ENCODE measurements at places on chromosomes 7 and 10.

DNA sequence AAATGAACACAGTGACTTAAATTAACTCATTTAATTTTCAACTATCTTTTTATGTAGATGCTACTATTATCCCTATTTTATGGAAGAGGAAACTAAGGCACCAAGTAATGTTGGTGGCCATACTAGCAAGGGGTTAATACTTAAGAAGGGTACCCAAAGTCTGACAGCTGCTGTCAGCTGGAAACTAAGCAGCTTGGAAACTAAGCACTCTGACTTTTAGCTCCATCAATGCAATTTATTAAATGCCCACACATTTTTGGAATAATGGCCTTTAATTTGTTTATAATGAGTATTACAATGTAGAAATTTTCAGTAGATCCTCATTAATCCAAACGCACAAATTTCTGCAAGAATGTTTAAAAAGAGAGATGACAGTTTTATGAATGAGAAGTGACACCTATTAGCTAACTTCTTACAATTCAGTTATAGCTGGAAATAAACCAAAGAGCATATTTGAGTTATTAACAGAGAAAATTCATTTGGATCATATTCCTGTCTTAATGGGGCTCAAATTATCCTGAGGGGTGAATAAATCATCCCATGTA lies 483.1 kb upstream of the MBL2 start:
- DNase-seq: no peak

DNA sequence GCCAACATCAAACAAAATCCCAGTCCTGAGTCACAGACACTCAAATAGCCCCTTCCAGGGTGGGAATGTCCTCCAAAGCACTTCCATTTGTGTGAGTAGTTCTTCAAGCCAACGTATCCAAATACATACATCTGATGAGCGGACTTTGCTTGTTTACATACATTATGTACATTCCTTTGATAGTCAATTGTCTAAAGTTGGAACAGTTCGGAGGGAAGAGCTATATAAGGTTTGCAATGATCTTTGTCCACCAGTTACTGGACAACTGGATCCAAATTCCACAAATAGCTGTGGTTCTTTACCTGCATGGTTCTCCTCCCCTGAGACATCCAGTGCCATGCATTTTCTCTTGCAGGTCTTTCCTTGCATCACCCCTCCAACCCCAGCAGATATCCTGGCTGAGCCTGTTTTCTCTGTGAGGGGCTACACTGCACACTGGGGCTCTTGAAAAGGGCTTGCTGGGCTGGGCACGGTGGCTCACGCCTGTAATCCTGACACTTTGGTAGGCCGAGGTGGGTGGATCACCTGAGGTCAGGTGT lies 4.7 kb upstream of the MGMT start:
- DNase-seq: no peak

- no peak for DNase-seq
Observed at GRCh38 chr7:91411060-91411459, 146.8 kb downstream of the FZD1 start.

DNA sequence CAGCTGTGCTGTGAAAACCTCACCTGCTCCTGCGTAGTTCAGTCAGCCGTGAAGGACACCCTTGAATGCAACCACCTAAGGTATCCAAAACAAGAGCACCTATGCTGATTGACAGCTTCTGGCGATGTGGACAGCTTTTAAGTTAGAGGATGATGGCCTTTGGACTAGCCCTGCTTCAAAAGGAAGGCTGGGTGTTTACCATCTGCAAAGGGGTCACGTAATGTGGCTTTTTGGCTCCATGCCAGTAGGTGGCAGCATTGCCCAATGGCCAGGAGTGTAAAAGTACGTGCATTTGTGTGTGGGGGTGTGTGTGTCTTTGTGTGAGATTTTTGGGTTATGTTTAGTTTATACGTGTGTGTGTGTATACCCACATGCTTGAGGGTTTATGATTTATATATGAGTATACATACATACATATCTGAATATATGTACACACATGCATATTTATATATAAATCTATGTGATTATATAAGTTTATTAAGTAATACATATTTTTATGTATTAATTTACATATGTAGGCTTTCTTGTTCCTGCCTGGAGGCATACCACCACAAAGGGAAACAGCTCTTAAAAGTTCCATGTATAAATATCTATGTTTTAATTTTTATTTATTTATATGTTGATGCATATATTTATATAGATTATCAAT lies 236.3 kb upstream of the ANKRD30A start:
- DNase-seq: peak; percentile 44

- DNase-seq: no peak
Observed at GRCh38 chr10:79045566-79046175, 23.1 kb upstream of the ZMIZ1 start.

DNA sequence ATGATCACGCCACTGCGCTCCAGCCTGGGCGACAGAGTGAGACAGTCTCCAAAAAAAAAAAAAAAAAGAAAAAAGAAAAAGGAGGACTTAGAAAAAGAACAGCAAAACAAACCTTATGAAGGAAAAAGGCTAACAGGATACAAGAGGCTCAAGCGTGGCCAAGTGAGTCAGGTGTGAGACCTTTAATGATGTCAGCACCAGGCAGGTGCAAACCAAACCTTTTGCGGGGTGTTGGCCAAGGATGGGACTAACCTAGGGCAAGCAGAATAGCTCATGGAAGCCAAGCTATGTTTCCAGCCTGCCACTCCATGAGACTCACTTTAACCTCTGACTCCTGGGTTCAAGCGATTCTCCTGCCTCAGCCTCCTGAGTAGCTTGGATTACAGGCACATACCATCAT lies 11.3 kb upstream of the GNA12 start:
- DNase-seq: no peak

- no peak for DNase-seq
Observed at GRCh38 chr10:122774231-122774630, 71.4 kb downstream of the CUZD1 start.

GRCh38 chr7:39355664-39356063 lies 210.5 kb upstream of the YAE1 start:
- DNase-seq: no peak

DNA sequence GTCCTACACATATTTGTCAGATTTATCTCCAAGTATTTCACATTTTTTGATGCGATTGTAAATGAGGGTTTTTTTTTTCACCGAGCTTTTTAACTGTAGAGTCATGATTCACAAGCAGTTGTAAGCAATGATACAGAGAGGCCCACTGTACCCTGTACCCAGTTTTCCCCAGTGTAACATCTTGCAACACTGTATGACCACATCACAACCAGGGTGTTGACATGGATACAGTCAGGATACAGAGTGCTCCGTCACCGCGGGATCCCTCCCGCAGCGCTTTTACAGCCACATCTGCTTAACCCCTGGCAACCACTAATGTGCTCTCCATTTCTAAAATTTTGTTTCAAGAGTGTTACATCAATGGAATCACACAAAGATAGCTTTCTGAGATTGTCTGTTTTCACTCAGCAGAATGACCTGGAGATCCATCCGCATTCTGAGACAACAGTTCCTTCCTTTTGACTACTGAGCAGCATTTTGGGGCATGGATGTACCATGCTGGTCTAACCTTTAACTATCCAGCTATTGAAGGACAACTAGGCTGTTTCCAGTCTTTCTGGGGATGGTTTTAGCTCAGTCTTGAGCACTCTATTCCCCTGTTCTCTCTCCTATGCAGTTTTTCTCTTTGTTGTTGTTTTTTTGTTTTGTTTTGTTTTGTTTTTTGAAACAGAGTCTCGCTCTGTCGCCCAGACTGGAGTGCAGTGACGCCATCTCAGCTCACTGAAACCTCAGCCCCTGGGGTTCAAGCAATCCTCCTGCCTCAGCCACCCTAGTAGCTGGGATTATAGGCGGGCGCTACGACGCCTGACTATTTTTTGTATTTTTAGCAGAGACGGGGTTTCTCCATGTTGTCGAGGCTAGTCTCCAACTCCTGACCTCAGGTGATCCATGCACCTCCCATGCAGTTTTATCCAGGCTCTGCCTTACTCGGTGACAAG lies 25.9 kb downstream of the GPRIN2 start:
- DNase-seq: no peak

- no peak for DNase-seq
Observed at GRCh38 chr10:30422151-30422695, 11.8 kb upstream of the MAP3K8 start.

DNA sequence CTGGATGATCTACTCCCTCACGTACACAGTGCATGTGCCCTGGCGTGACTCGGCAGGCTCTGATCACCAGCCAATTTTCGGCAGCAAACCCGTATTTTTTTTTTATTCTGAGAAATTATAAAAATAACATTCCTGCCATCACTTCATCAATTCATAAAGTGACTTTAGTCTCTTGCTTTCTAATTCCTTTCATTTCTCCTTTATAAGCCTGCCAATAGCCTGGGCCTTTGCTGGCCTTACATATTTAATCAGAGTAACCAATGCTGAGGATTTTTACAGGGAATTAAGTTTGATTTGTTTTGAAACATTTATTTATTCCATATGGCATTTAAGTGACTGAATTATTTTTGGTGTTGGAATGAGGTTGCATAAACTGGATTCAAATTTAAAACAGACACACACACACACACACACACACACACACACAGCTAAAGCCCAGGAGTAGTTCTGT lies 140.8 kb downstream of the ETV1 start:
- no peak for DNase-seq

DNA sequence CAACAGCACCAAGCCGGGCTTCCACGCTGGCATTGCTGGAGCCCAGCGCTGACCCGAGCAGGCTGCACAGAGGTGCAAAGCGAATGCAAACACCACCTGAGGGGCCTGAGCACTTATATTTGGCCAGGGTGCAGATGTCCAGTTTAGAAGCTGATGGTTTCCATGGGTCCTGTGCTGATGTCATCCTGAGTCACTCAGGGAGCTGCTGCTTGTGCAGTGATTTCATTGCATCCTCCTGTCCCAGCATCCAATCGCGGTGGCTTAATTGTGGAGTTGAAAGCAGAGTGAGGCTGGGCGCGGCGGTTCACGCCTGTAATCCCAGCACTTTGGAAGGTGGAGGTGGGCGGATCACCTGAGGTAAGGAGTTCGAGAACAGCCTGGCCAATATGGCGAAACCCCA lies 410.2 kb upstream of the KLF6 start:
- DNase-seq: no peak

DNA sequence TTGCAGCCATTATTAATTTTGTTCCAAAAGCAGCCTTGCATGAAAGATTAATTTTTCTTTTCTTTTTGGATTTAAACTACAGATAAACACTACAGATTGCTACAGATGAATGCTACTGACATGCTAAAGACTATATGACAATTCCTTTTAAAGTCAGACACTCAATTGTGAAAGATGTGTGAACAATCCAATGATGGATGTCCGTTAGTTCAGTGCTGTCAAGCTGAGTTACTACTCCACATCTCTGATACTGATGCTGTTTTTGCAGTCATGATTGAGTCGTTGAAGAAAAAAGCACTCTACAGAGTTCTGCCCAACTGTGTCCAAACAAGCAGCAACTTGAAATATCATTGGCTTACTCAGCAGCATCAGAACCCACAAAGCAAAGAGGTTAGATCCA lies 146.8 kb downstream of the OTUD1 start:
- DNase-seq: no peak

DNA sequence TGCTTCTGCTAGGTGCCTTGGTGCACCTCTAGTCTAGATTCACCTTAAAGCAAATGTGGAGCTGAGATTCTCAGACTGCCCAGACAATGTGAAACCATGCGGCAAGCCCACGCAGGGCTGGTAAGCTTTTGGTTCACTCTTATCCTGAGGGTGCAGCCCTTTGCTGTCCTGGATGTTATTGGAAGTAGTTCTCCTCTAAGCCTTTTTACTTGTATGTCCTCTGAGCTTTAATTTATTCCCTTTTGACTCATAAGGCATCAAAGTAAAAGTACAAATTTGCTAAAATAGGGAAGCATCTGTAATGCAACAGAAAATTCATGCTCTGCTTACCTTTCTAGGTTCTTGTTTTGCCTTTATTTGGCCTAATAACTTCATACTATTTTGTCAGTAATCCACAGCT lies 186.8 kb downstream of the MACC1 start:
- DNase-seq: no peak

DNA sequence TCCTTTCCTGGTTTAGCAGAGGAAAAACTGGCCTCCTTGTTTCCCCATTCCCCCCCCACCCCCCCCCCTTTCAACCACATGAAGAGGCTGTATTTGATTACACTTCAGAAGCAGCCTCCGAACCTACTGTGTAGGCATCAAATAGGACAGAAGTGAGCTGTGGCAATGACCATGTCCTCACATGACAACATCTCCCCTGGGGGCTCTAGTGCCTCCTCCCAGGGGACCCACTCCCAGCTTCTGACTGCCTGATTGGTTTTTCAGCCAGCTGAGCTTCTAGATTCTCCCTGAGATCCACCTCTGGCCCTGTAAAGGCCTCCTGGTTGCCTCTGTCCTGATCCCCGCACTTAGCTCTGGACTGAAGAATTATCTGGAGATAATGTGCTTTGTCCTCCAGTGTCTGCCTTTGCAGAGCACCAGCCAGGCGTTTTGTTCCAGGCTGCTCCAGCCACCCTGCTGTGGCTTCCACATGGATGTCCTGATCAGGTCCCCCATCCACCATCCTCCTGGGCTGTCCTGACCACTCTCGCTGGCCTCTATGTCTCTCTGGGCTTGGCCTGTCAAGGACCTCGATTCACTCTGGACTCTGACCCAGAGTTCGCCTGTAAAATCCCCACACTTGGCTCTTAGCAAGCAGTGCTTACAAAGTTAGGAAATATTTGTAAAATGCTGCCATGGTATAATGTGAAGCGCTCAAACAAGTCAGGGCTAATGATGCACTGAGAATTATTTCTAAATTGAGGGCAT lies 42.4 kb upstream of the TOMM7 start:
- no peak for DNase-seq

DNA sequence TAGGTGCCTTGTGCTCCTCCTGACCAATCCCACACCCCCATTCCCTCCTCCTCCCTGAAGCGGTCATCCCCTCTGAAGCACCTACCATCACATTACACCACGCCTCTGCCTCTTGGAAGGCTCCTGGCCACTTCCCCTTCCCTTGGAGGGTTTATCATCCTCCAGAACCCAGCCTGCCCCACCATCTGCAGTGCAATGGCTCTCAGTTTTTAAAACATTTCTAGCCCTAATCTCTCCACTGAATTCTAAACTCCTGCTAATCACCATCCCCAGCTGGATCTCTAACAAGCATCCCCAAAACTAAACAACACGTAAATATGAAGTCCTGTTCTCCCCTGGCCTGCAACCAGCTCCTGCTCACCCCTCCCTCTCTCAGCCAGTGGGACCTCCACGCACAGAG lies 70.6 kb downstream of the PIP4K2A start:
- no peak for DNase-seq

GRCh38 chr10:19920075-19920726 lies 104.0 kb downstream of the PLXDC2 start:
- DNase-seq: no peak

DNA sequence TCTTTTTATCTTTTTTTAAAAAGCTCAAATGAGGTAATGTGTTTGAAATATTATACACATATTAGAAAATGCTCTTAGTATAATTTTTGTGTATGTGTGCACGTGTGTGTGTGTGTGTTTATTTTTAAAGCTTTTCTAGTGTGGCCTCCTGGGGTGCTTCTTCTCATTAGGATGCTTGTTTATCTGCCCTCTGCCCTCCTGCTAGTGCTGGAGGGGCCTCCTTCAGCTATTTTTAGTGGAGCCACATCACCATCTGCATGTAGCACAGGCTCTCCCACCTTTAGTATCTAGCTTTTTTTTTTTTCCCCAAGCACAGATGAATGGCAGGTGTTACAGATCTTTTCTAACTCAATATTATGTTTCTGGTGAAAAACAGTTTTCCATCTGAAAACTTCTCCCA lies 155.7 kb upstream of the TMEM229A start:
- no peak for DNase-seq

All from anterior cingulate cortex (tissue), 58 donors.